ENCODE measurements at places on chromosomes 1 and 21.

DNA sequence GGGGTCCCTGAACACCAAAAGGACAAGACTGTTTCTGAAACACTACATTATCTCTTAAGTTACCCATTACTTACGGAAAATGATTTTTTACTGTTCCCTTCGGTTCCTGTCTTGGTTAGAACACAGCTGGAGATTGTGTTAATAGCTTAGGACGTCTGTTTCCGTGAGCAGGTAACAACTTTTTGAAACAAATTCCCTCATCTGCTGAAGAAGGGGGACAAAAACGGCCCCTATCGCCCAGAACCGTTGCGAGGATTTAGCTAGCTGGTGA is 67.8 kb downstream of the SLC35A3 start:
- no peak for DNase-seq

DNA sequence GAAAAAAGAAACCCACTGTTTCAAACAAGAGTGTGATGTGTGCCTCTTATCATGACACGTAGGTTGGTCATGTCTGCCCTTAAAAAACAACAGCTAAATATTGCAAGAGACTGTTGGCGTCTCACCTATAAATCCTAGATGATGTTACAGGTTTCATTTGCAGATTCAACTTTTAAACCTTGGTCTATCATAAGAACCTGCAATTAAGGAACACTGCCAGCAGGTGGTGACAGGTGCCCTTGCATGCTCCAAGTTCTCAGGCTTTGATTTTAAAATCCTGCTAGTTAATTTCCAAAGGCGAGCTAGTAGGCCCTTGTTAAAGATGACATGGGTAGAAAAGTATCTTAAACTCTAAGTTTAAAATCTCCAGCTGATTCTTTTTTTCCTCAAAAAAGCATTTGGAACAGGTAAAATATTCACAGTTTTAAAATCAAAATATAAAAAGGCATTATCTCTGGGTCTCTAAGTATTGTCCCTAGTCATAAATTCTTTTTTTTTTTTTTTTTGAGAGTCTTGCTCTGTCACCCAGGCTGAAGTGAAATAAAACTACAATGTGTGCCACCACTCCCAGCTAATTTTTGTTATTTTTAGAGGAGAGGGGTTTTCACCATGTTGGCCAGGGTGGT is 39.1 kb downstream of the CLSTN1 start:
- peak; percentile 61 for DNase-seq

DNA sequence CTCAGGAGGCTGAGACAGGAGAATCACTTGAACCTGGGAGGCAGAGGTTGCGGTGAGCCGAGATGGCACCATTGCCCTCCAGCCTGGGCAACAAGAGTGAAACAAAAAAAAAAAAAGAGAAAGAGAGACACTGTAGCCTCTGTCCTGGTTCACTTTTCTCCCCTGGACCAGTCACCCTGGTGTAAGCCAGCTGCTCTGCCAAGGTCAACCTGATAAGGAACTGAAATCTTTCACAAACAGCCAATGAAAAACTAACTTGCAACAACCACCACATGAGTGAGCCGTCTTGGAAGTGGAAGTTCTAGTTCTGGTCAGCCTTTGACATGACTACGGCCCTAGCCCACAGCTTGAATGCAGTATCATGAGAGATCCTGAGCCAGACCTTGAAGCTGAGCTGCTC is 36.8 kb upstream of the CXADR start:
- DNase-seq: no peak

GRCh38 chr1:22234476-22235030 is 91.7 kb upstream of the WNT4 start:
- DNase-seq: no peak

DNA sequence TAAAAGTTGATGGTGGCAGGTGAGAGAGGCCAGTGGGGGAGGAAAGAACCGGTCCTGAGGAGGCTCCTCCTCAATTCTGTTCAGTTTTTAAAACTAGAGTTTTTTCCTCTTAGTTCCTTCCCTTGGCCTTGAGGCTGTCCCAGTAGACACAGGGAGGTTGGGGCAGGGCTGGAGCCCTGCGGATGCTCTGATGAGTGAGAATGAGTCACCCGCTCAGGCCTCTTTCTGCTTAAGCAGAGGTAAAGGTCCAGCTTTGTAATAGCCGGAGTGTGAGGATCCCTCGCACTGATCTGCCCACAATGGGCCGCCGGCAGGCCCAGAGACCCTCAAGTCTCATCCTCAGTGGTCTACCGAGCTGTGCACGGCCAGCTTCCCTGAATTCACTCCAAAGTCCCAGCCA is 49.6 kb upstream of the IRF2BP2 start:
- DNase-seq: no peak

DNA sequence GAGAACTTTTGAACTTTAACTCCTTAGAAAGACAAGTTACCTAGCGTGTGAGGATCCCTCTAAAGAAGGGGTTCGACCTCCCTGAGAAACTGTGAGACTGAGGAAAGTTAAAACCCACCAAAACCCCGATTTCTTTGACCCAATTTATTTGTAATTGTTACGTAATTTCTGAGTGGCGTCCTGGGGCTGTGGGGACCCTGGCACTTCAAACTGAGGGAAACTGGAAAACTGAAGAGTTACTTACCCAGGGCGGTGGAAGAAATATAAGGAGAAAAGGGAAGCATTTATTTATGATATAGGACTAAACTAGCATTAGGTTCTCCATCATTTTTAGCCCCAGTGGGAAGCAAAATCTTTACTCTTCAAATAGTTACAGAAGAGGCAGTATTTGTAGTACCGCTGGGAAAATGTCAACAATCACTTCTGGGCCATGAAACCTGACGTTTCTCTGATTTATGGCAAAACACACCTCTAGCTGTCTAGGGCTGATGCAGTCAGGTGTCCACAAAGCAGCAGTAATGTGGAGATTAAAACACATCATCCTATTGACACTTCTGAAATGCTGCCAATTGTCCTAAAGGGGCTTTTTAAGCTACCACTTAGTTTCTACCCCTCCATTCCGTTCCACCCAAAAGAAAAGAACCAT is 430 bp downstream of the S100B start:
- no peak for DNase-seq

Data from T follicular helper cell (primary cell).